ENCODE measurements at places on chromosomes 3 and 15.

GRCh38 chr3:127787571-127788365 lies 34.5 kb downstream of the MGLL start:
- DNase-seq: no peak

GRCh38 chr3:21524133-21524532 lies 226.9 kb downstream of the ZNF385D start:
- no peak for DNase-seq

- peak; percentile 52 for DNase-seq
These were observed 42.9 kb downstream of the SMAD3 start for GRCh38 chr15:67108122-67108961.

GRCh38 chr15:101579631-101580163 lies 72.5 kb downstream of the TM2D3 start:
- peak; percentile 67 for DNase-seq

GRCh38 chr3:56025326-56025725 lies 442.9 kb downstream of the ERC2 start:
- DNase-seq: no peak

DNA sequence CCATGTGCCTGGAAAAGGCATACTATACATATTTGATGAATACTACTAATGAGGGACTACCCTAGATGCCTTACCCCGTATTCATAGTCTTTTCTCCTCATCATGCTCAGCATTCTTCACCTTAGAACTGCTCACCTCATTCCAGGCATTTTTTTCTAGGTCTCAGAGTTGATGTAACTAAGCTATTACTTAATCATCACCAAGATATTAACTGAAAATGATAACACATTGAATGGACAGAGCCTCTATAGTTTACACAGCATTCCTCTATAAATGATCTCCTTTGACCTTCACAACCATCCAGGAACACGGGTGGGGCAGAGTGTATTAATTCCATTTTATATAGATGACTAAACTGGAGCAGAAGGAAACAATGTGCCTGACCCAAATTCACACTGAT lies 174.1 kb upstream of the DPH6 start:
- DNase-seq: peak; percentile 47
